ENCODE measurements at places on chromosomes 2 and 18.
A peak's percentile ranks its signal among the peaks of the same experiment; 100 is the strongest.

GRCh38 chr2:230956827-230957755 lies 32.0 kb upstream of the GPR55 start:
- DNase-seq, result no peak

DNA sequence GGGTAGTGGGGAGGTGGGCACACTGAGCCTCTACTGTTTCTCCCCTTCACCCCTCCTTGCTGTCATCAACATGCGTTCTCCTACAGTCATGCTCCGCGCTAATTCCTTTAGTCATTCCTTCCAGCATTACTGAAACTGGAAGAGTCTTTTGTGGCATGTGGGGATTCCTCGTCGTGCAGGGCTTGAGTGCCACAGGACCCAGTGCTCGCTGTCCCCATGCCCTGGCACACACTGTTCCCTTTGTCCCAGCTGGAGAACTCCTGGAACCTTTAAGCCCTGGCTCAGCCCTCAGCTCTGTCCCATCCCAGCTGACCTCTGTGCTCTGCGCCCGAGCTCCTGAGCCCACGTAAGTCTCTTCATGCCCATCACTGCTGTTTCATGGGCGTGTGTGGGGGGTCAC lies 42.1 kb downstream of the ODC1 start:
- no peak for DNase-seq

- no peak for DNase-seq
Measured at GRCh38 chr2:18599509-18600254, 10.3 kb upstream of the NT5C1B start.

- no peak for DNase-seq
Measured at GRCh38 chr2:9673914-9674481, 43.2 kb upstream of the YWHAQ start.

- DNase-seq, result no peak
Measured at GRCh38 chr2:197915548-197916265, 111.3 kb downstream of the PLCL1 start.

DNA sequence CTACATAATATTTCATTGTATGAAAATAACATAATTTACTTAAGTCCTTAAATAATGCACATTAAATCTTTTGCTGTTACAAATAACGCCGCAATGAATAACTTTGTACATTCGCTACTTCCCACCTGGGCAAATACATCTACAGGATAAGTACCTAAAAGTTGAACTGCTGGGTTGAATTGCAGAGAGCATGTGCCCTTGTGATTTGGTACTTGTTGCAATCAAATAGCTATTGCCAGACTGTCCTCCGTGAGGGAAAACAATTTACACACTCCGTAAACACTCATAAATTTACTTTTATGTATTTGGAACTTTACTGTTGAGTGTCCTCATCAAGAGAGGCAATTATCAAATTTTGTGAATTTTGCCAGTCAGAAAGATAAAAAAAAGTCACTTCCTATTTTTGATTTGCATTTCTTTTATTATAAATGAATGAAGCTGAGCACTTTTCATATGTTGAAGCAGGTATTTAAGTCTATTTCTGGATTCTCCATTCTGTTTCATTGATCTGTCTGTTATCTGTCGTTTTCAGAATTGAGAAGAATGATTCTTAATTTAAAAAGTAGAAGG lies 140.8 kb upstream of the SERTAD2 start:
- DNase-seq, result no peak

DNA sequence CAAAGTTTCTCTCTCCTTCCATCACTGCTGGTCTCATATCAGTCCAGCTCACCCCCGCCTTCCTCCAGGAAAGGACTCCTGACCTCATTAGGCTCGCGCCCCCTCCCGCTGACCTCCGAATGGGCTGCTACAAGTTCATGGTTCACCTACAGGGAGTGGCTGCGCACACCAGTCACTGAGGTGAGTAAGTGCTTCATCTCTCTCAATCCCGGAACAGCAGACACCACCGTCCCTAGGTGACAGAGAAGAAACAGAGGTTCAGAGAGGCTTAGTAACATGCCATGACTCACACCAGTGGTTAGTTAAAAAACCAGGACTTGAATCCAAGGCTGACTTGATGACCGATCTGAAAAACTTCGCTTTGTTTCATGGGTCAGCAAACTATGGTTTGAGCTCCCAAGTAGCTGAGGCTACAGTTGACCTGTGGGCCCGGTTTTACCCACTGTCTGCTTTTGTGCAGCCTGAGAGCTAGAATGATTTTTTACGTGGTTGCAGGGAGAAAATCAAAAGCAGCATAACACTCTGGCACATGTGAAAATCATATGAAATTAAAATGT lies 42.0 kb downstream of the ZFP36L2 start:
- DNase-seq, result no peak

DNA sequence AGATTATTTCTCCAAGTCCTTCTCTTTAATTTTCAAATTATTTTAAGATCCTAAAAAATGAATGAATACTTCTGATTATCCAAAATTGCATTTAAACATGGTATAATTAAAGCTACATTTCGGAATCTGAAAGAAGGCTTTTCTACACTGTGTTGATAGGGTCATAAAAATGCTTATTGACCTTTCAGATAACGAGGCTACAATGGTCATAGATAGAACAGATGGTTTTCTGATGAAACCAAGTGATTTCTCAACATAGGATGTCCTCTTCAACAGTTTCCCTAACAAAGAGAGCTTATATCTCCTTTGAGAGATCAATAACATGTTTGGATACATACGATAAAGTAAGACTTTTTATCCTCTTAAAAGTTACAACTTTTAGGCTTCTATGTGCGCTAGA lies 201.1 kb downstream of the PTH2R start:
- no peak for DNase-seq

DNA sequence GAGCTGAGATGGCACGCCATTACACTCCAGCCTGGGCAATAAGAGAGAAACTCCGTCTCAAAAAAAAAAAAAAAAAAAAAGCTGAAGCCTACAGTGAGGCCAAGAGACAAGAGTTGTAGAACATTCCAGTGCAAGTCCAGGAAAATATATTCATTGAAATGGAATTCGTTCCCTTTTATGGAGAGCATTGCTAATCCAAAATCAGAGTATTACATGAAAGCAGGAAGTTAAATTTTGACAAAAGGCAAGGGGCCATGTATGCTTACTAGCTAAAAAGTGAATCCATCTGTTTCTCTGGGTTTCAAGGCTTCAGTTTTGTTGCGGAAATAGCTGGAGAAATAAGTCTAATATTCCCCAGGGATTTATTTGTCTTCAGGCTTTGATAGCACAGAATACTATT lies 471.7 kb downstream of the THSD7B start:
- DNase-seq, result no peak

GRCh38 chr2:42876326-42876751 lies 84.0 kb upstream of the HAAO start:
- DNase-seq, result no peak

DNA sequence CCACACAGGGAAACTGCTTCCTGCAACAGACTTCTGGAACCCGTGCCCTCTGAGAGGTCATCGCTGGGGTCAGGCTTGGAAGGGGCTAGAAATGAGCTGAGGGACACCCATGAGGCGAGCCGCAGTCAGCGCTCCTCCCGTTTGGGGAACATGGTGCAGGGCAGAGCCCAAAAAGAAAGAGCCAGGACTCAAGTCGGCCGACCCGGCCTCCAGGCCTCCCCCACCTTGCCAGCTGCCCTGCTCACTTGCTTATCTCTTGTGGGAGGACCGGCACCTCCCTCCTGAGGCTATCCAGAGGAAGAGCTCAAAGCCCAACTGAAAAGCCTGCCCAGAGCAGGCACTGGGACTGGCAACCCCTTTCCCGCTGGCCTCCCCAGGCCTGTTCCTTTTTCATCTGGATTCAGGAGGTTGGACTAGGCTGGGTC lies 43.6 kb downstream of the SCTR start:
- no peak for DNase-seq

GRCh38 chr2:24021122-24021998 lies 11.5 kb downstream of the MFSD2B start:
- DNase-seq, result no peak

GRCh38 chr2:212644195-212644837 lies 105.7 kb upstream of the ERBB4 start:
- no peak for DNase-seq

DNA sequence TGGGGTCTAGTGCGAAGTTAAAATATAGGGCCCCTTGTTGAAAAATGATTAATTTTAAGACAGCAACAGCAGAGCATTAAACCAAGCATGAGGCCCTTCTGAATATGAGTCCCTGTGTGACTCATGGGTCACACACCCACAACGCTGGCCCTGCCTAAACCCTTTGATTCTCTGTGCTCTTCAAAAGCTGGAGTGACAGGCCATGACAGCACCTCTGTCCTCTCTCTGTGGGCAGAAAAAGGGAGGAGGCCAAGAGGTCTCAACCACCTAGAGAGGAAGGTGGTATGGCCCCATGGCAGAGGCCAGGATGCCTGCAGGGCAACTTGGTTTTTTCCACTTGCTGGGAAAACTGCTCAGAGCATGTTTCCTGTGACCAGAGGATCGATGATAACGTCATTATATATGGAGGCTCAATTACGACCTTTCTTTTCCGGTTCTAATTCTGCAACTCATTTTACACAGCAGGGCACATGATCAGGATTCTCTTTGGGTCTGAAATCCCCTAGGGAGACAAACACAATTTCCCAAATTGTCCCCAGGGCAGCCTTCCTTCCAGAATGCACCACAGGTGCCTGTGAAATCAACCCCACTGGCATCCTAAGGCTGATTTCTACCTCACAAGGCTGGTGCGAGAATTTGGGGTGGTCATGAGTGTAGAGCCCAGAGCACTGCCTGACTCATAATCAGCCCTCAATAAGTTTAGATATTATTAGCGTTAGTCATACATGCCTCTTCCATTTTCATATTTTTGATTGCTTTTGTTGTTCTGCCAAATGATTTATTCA lies 102.0 kb upstream of the PPP1CB start:
- no peak for DNase-seq

GRCh38 chr2:146873646-146874259 lies 971.1 kb upstream of the ACVR2A start:
- DNase-seq, result no peak

GRCh38 chr2:223601932-223602666 lies at the start of gene SCG2:
SCG2 (minus strand) TSS chr2:223602361; CDS start chr2:223599282, 3,079 bp downstream.
- DNase-seq, result peak; percentile 60

DNA sequence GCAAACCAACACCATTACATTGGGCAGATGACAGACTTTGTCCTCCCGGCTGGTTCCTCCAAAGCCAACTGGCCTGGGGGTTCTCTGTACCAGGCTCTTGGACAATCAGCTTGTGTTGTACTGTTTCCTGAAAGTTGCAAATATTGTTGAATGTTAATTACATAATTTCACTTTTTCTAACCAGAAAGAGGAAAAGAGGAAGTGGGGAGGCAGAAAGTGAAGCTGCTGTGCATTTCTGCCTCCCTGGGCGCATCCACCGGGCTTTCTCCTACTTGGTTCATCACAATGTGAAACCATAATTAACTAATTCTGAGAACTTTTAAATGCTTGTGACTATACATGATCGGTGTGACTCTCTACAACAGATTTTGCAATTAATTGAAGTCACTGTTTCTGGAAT lies 10.1 kb downstream of the TWIST2 start:
- DNase-seq, result no peak

DNA sequence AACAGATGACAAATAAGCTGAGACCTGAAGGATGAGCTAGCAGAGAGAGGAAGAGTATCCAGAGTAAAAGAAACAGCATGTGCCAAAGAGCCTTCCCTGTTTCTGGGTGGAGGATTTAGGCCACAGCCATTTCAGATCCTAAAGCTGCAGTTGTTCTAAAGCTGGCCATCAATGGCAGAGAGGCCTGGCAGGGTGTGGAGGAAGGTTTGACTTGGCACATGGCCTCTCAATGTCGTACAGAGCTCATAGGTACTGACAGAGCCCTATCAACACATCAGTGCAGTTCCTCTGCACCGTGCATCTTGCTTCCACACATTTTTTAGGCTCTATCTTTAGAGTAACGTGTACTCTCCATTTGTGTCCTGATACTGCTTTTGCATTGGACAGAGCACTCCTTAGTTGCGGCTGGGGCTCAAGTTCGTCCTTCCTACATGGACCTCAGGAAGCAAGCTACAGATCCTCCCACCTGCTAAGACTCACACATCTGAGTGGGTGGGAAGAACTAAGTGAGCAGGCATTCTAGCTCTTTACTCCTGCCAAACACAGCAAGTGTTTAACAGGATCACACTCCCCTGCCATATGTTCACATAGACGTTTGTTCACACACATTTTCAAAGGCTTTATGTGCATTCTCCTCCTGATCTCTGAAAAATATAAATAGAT lies 3.0 kb upstream of the CHMP3 start:
- no peak for DNase-seq

- DNase-seq, result peak; percentile 69
Measured at GRCh38 chr18:49359732-49360444, 100.6 kb downstream of the DYM start.

- no peak for DNase-seq
Measured at GRCh38 chr18:44842588-44843412, 162.1 kb downstream of the SETBP1 start.

DNA sequence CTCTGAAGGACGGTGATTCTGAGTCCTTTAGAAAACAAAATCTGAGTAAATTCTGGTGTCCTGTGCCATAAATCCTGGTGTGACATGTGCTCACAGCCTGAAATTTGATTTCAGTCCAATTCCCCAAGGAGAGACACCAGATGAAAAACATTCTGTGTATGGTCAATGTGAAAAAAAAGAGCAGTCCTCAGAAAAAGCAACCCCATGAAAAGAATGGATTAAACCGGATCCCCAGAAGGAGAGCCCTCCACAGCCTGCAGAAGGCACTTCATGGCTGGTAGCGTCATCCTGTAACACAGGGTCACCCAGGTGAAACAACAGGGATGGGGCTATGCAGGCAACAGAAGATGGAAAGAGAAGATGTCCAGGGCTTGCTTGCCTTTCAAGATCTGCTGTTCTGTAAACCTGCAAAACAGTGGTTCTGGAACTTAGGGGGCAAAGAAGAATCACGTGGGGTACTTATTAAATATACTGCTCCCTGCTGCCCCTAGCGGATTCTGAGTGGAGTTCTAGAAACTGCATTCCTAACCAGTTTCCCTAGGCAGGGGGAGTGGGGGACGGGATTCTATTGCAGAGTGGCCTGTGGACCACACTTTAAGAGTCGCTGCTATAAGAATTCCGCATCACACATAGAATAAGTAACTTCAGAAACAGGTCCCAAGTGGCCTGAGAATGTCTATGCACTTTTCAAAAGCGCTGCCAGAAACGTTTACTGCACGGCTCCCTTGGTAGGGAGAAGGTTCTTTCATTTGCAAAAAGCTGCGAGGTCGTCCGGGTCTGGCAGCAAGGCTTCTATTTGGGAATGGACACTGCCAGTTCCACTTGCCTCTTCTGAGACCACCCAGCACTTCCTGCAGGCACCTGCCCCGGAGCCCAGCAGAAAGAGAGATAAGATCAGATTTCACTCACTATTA lies 118.9 kb upstream of the ARL5A start:
- no peak for DNase-seq

- DNase-seq, result no peak
Measured at GRCh38 chr2:196239622-196240587, 68.5 kb upstream of the STK17B start.

- no peak for DNase-seq
Measured at GRCh38 chr2:84486441-84487115, 27.5 kb upstream of the SUCLG1 start.

Measured in AG04449 (cell line).